ENCODE measurements at places on chromosomes 2 and 18.

DNA sequence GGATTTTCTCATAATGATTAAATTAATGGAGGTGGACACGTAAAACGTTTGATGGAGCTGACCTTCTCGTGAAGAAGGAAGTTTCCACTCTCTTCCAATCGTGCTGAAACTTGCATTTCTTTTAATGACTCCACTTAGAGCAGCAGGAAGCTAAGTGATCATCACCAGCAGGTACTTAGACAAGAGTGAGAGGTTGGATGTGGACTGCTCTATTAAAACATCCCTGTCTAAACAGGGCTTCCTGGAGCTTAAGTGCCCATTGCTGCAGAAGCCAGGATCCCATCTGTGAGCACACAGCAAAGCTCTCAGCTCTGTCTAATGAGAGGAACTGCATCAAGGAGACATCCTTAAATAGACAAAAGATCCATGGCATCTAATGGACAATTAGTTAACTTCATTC, 1539.5 kb upstream of the CELF4 start:
- no peak for DNase-seq

- DNase-seq: no peak
These were observed 20.6 kb downstream of the CIDEA start for GRCh38 chr18:12274793-12275192.

DNA sequence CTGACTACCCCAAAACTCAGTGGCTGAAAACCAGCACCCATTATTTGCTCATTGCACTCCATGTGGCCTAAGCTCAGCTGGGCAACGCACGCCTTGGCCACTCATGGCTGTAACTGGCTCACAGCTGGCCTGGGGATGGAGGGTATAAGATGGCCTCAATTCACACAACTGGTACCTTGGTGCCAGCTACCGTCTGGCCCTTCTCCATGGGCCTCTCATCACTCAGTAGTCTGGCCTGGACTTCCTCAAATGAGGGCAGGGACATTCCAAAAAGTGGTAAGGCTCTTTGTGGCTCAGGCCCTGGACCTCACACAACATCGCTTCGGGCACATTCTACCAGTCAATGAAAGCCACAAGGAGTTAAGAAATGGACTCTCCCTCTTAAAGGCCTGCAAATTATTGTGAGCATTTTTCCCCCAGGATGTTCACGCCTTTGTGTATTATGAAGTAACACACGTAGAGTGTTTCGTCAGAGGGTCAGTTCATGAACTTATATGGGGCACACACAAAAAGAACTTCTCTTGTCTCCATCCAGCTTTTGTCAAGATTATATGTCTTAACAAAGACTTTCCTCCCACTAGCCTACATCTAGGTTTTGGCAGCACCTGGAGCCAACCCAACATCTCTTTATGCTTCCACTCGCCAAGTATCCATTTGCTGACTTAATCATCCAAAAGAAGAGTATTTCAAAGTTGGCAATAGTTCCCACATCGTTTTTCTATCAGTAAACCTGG, 145.2 kb downstream of the CCBE1 start:
- DNase-seq: no peak

DNA sequence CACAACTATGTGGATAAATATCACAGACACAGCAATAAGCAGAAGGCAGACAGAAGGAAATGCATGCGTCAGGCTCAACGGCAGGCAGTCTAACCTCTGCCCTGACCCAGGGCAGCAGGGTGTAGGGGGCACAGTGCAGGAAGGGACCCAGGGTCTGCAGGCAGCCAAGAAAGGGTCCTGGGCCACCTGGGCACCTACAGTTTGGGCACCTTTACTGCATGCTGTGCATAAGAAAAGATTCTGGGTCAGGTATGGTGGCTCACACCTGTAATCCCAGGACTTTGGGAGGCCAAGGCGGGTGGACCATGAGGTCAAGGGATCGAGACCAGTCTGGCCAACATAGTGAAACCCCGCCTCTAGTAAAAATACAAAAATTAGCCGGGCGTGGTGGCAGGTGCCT, 17.7 kb downstream of the PASK start:
- DNase-seq: no peak

DNA sequence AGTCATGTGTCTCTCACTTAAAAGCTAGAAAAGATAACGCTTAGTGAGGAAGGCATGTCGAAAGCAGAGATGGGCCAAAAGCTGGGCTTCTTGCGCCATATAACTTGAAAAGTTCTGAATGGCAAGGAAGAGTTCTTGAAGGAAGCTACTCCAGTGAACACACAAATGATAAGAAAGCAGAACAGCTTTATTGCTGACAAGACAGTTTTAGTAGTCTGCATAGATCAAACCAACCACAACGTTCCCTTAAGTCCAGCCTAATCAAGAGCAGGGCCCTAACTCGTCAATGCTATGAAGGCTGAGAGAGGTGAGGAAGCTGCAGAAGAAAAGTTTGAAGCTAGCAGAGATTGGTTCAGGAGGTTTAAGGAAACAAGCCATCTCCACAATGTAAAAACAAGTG, 55.7 kb downstream of the GALNT1 start:
- DNase-seq: no peak

- no peak for DNase-seq
These were observed 10.0 kb upstream of the APCDD1 start for GRCh38 chr18:10444314-10445006.

GRCh38 chr2:143852759-143853158, 667.2 kb downstream of the ZEB2 start:
- DNase-seq: no peak

GRCh38 chr2:72917138-72917876, at the start of gene EMX1:
TSS of gene EMX1 (plus strand) at chr2:72917519. CDS start at chr2:72917853, 334 bp downstream.
- DNase-seq: peak; percentile 51

- DNase-seq: no peak
These were observed 209.0 kb upstream of the COPS8 start for GRCh38 chr2:236876642-236877041.

DNA sequence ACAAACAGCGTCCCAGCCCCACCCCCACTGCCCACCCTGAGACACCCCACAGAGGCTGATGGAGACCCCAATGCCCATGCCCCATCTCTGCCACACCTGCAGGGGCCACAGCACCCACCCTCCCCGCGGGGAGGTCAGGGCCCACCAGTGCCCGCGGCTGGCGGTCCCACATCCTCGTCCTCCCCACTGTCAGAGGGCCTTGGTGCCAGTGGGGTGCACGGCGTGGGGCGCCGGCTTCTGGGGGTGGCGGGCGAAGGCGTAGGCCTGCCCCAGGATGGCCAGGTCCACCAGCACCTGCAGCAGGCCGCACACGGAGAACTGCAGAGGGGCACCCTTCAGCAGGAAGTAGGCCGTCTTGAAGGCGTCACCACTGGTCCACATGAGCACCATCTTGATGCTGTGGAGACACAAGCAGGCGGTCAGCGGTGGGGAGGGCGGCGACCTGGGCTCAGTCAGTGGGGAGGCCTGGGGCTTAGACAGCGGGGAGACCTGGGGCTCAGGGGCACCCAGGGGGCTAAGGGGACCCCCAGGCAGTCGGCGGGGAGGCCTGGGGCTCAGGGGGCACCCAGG, 47.6 kb downstream of the SLC66A2 start:
- DNase-seq: no peak

GRCh38 chr18:37160038-37160820, 331.3 kb downstream of the KIAA1328 start:
- no peak for DNase-seq

- no peak for DNase-seq
These were observed 116.6 kb upstream of the FAM136A start for GRCh38 chr2:70418514-70418913.

- DNase-seq: no peak
These were observed 247.1 kb downstream of the MYCN start for GRCh38 chr2:16187482-16187817.

DNA sequence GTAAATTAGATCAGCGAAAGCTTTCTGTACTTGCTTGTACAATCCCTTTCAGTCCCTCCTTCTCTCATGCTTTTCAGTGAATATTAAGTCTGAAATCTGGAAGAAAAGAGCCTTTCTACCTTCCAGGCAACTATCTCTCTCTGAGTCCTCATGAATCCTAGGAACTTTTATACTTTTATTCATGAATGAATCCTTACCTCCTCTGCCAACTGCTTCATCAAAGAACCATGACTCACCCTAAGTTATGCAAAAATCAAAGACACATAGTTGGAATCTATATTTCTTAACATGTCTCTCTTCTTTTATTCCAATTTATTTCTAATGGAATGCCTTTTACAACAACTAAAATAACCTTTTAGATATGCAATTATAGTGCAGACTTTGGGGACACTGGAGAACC, 394.2 kb downstream of the CLIP4 start:
- peak; percentile 31 for DNase-seq

DNA sequence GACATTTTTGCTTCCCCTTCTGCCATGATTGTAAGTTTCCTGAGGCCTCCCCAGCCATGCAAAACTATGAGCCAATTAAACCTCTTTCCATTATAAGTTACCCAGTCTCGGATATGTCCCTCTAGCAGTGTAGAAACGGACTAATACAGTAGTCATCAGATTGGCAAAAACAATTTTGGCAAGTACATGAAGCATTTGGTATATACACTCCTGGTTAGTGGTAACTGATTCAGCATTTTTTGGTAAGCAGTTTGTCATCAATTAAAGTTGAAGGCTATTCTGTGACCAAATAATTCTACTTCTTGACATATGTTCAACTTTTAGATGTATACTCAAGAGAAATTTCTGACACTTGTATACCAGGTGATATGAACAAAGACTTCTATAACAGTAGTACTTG, 190.5 kb upstream of the STON1 start:
- DNase-seq: no peak

DNA sequence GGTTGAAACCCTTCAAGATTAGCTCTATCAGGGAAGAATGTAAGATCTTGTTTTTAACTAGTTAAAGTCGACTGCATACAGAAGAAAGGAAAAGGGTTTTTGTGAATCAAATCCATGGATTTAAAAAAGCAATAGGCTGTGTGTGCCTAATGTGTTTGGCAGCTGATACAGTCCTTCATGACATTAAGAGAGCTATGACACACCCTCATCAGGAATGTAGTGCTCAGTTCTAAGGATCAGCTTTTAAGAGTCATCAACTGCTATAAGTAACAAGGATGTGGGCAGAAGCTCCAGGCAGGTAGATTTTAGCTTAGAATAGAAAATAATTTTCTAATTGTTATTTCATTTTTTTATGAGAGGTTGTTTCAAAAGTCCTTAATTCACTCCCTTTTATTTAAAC, 52.9 kb downstream of the PPP1R1C start:
- peak; percentile 61 for DNase-seq

GRCh38 chr2:105438104-105438929, 39.5 kb upstream of the FHL2 start:
- DNase-seq: no peak

GRCh38 chr18:4068552-4069158, 386.5 kb downstream of the DLGAP1 start:
- peak; percentile 71 for DNase-seq

- no peak for DNase-seq
These were observed 11.9 kb downstream of the IL18RAP start for GRCh38 chr2:102434655-102435381.

GRCh38 chr2:1407950-1408675, 5.2 kb upstream of the TPO start:
- no peak for DNase-seq

DNA sequence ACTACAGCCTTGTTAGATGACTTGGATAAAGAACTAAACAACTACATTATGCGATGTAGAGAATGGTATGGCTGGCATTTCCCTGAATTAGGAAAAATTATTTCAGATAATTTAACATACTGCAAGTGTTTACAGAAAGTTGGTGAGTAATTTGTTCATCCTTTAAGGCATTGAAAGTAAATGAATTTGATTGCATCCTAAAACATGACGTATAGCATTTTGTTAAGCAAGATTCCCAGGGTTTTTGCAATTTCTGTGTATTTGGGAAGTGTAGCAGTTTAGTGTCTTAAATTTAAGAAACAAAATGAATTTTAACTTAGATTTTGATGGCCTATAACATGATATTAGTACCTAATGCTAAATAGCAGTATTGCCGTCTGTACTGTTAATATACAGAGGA, 24.8 kb downstream of the NOP58 start:
- DNase-seq: no peak
